ENCODE measurements at places on chromosomes 2 and 18.

- peaks cover 1% of the 10 kb centered on the region for H3K27me3 ChIP-seq
- H3K36me3 ChIP-seq, result no peaks in the 10 kb centered on the region
- H3K4me3 ChIP-seq, result no peak overlapping the region
- peaks cover 68% of the 10 kb centered on the region for H3K4me1 ChIP-seq
- no peak for DNase-seq
Observed at GRCh38 chr2:64259312-64259711, 115.1 kb upstream of the PELI1 start.

DNA sequence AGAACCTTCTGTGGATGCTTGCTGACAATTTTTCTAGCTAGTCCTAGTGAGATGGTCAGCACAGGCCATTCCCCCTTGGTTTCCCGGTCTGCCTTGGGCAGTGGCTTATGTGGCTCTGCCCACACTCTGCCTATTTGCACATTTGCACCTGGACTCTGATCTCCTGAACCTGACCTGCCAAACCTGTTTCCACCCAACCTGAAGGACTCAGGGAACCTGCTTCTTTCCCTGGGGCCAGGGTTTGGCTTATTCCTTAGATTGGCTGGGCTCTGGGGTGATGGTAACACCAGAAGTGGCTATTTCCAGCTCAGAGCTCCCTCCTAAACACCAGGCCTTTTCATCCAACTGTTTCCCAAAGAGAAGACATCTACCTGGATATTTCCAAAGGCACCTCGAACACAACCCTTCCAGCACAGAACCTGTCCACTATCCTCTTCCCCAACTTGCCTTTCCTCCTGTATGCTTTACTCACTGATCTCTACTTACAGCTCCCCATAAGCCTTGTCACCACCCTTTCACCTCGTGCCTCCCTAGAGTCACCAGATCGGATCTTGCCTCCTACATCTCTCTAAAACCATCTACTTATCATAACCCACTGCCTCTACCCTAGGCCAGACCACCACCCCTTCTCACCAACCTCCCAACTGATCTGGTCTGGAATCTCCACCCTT lies 5.8 kb upstream of the MTA3 start:
- no peak for DNase-seq
- peaks cover 7% of the 10 kb centered on the region for H3K36me3 ChIP-seq
- peaks cover 3% of the 10 kb centered on the region for H3K4me1 ChIP-seq
- H3K27me3 ChIP-seq, result peaks cover 3% of the 10 kb centered on the region

GRCh38 chr2:220504938-220505503 lies 877.6 kb downstream of the SLC4A3 start:
- no peaks in the 10 kb centered on the region for H3K27me3 ChIP-seq
- H3K36me3 ChIP-seq, result peaks cover 4% of the 10 kb centered on the region
- H3K27ac ChIP-seq, result no peak overlapping the region
- peak; percentile 7 for DNase-seq
- peaks cover 13% of the 10 kb centered on the region for H3K4me1 ChIP-seq

GRCh38 chr18:52334896-52335295 lies 5.1 kb upstream of the DCC start:
- H3K36me3 ChIP-seq, result no peaks in the 10 kb centered on the region
- H3K27me3 ChIP-seq, result peaks cover 1% of the 10 kb centered on the region
- DNase-seq, result no peak
- H3K4me3 ChIP-seq, result no peak overlapping the region
- peaks cover 8% of the 10 kb centered on the region for H3K4me1 ChIP-seq

DNA sequence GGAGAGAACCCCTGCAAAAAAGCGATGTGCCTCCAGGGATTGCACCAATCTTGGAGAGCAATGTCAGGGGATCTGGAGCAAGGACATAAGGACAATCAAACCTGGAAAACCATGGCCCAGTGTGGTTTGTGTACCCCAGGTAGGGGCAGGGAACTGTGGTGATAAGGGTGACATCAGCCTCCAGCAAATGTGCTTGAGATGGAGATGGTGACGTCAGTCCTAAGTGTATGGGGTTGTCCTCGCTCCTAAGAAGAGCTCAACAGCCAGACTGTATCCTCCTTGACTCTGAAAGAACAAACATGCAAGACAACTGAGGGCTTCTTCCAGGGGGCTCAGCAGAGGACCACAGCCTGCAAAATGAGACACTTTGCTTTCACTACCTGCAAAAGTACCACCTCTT lies 71.4 kb downstream of the FTCDNL1 start:
- H3K27me3 ChIP-seq, result no peaks in the 10 kb centered on the region

GRCh38 chr2:189624648-189625355 lies 36.5 kb upstream of the ASNSD1 start:
- H3K36me3 ChIP-seq, result no peaks in the 10 kb centered on the region
- H3K27ac ChIP-seq, result peak overlapping the region; percentile 65
- H3K4me3 ChIP-seq, result no peak overlapping the region
- H3K4me1 ChIP-seq, result peaks cover 55% of the 10 kb centered on the region

GRCh38 chr2:24577481-24577880 lies 86.4 kb downstream of the NCOA1 start:
- H3K27me3 ChIP-seq, result no peaks in the 10 kb centered on the region
- DNase-seq, result no peak
- peaks cover 14% of the 10 kb centered on the region for H3K4me1 ChIP-seq
- no peaks in the 10 kb centered on the region for H3K36me3 ChIP-seq

- peaks cover 13% of the 10 kb centered on the region for H3K27me3 ChIP-seq
- no peak overlapping the region for H3K4me3 ChIP-seq
- H3K36me3 ChIP-seq, result peaks cover 12% of the 10 kb centered on the region
- no peak overlapping the region for H3K27ac ChIP-seq
- peaks cover 13% of the 10 kb centered on the region for H3K4me1 ChIP-seq
Observed at GRCh38 chr2:231717281-231718171, 9.2 kb downstream of the PTMA start.

- H3K36me3 ChIP-seq, result no peaks in the 10 kb centered on the region
- H3K27ac ChIP-seq, result peak overlapping the region; percentile 76
Observed at GRCh38 chr2:202018950-202019349, 14.7 kb upstream of the FZD7 start.

- no peak overlapping the region for H3K27ac ChIP-seq
- no peaks in the 10 kb centered on the region for H3K27me3 ChIP-seq
- DNase-seq, result no peak
- H3K4me3 ChIP-seq, result no peak overlapping the region
- no peaks in the 10 kb centered on the region for H3K36me3 ChIP-seq
Observed at GRCh38 chr18:22639561-22639960, 221.8 kb upstream of the CTAGE1 start.

- H3K4me3 ChIP-seq, result no peak overlapping the region
- peaks cover 9% of the 10 kb centered on the region for H3K27me3 ChIP-seq
- DNase-seq, result no peak
- peaks cover 8% of the 10 kb centered on the region for H3K4me1 ChIP-seq
- no peak overlapping the region for H3K27ac ChIP-seq
Observed at GRCh38 chr18:48728204-48728833, 189.5 kb downstream of the CTIF start.
